CD14-positive monocyte (primary cell): ENCODE measurements at places on chromosomes 11 and 22.

GRCh38 chr11:13287036-13287435 is 9.4 kb downstream of the BMAL1 start:
- peak; percentile 69 for DNase-seq

DNA sequence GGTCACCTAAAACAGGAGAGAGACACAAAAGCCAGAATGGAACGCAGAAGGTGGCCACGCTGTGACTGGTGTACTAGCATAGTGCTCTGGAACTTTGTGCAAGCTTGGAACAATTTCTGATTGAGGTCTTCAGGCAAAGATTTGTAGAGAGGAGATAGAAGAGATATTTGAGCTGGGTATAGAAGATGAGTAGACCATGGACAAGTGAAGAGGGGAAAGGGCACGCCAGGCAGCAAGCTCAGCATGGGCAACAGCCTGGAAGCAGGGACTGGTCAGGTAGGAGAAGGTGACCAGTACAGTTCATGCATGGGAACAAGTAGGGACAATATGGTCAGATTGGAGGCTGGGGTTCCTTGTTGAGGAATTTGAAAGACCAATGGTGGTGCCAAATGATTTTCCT is 24.4 kb downstream of the MYO18B start:
- DNase-seq, result no peak

DNA sequence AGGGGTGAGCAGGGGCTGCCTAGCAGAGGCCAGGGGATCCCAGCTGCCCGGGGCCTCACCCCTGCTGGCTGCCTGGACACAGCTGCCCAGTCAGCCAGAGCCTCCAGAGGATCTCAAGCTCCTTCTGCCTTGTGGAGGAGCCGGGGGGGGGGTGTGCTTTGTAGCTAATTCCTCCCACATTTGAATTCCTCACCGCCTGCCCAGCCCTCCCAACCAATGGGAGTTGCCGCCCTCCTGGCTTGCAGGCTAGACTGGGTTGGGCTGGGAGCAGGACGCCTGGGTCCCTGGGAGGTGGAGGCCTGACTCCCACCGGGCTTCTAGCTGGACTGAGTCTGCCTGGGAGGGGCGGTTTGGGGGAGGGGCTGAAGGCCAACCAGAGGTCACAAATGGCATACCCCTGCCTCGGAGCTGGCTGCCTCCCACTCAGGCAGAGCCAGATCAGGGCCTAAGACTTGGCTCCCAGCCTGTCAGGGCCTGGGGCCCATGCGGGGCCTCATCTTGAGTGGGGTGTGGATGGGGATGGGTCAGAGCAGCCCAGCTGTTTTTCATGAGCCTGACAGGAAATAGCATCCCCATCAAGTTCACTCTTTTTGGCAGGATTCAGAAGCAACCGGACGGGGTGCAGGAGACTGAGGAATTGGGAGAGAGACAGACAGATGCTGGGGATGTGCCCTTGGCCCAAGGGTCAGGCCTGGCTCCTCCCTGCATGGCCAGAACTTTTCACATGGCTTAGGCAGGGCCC is 29.2 kb upstream of the PDE2A start:
- no peak for DNase-seq

GRCh38 chr11:111846063-111846462 is 25.3 kb downstream of the ALG9 start:
- DNase-seq, result peak; percentile 17

- no peak for DNase-seq
Measured at GRCh38 chr11:14364322-14364721, 5.3 kb upstream of the RRAS2 start.

GRCh38 chr22:37139762-37140161 is 10.0 kb downstream of the IL2RB start:
- DNase-seq, result no peak

DNA sequence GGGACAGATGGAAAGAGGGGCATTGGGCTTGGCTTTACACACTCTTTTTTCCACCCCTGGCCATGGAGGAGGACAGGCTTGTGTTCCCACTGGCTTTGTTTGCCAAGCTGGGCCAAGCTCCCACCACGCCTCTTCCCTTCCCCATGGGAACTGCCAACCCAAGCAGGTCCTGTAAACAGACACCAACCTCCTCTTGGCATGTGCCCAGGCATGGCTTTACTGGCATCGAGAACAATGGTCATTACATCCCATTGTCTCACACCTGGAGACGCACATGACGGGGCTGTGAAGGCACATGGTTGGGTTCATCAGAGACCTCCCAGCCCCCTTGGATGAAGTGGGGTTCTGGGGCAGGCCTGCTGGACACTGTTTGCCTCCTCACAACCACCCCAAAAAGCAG is 11.7 kb downstream of the SEC14L3 start:
- DNase-seq, result no peak

GRCh38 chr22:25366876-25367466 is 147.5 kb downstream of the CRYBB2 start:
- no peak for DNase-seq

GRCh38 chr11:76704171-76704948 is 33.8 kb upstream of the LRRC32 start:
- DNase-seq, result no peak

GRCh38 chr22:48083502-48083901 is 1321.1 kb downstream of the TBC1D22A start:
- no peak for DNase-seq

DNA sequence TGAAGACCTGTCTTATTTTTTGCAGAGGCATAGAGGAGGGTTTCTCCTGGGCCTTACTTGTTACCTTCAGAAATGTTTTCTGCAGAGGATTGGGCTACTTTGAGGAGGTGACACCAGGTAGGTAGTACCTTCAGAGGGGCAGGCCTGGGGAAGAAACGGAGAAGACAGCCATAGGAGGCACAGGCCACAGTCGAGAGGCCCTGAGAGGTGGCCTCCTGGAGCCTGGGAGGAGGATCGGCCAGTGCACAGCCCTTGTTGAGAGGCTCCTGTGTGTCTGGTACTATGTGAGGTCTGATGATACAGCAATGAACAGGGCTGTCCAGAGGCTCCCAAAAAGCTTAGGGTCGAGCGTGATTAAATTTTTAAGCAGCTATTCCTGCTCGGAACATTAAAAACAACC is 11.5 kb downstream of the GTPBP1 start:
- DNase-seq, result no peak

- no peak for DNase-seq
Measured at GRCh38 chr22:30531651-30532608, 14.6 kb downstream of the SEC14L6 start.

GRCh38 chr11:118476676-118477075 is 40.4 kb downstream of the KMT2A start:
- no peak for DNase-seq

DNA sequence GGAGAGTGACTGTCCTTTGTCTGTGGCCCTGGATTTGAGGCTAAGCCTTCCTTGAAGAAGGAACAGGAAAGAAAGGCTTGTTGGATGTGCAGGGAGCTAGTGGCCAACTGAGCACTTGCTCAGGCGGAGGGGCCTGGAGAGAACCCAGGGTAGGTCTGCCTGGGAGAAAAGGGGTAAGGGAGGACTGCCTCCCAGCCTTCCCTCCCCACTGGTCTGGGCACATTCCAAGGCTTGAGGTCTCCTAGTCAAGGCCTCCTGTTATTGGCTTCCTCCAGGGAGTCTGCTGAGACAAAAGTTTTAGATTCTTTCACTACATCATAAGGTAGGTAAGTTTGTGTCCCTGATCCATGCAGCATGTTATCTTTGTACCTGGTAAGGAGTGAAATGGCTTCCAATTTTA is 15.2 kb downstream of the KCNQ1OT1 start:
- no peak for DNase-seq

DNA sequence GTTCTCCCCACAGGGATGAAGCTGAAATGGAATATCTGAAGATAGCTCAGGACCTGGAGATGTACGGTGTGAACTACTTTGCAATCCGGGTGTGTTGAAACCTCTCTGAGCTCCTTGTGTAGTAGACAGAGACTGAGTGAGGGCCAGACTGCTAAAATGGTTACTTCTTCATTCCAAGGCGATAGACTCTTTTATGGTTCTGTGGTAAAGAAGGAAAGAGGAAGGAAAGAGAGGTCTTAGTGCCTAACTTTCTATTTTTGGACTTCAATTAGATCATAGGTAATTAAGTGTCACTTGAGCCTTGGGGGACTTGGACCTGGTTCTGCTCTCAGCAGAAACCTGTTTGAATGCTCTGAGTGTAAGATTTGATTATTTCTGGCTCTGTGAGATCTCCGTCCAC is 54.7 kb downstream of the NF2 start:
- peak; percentile 69 for DNase-seq

- no peak for DNase-seq
Measured at GRCh38 chr11:130979386-130979972, 63.2 kb upstream of the SNX19 start.

DNA sequence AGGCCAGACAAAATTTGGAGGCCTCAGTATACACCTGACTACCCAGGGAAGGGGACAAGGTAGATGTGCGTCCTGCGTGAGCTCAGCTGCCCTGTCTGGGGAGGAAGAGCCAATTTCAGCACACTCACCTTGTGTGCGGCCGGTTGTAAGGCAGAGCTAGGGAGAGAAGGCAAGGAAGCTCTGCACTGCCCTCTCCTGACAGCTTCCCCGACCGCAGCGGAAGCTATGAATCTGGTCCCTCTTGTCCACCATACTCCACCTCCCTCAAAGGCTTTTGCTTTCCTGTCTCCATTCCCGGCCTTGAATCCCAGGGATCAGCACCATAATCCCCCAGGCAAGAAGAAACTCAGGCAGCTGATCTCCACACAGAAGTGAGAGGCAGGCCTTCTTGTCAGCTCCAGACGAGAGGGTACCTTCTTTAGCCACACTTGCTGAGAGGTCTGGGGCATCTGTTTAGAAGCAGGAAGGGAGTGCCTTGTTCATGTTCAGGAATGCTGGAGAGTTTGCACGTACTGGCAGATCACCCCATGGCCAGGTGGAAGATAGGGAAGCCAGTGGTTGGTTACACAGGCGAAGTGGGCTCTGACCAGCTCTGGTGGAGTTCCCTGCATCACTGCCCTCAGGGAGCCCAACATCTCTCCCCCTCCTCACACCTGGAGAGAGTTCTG is 62.5 kb downstream of the FEZ1 start:
- no peak for DNase-seq

DNA sequence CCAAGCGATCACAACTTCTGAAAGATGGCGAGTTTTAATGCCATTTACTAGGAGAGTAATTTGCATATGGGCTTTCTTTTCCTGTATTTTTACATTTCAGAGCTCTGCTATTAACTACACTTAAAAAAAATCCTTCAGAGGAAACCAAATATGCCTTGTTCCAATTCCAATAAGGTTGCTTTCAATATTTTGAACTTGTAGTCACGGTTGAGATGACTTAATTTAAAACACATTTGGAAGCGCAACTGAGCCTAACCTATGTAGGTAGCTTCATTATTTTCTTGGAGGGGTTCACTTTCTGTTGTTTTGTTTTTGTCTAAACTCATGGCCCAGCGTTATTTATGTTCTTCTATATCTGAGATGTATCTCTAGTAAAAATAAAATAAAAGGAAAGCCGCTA is 93.4 kb downstream of the BLID start:
- no peak for DNase-seq

GRCh38 chr11:64711956-64712362 is 11.0 kb downstream of the NRXN2 start:
- DNase-seq, result no peak

DNA sequence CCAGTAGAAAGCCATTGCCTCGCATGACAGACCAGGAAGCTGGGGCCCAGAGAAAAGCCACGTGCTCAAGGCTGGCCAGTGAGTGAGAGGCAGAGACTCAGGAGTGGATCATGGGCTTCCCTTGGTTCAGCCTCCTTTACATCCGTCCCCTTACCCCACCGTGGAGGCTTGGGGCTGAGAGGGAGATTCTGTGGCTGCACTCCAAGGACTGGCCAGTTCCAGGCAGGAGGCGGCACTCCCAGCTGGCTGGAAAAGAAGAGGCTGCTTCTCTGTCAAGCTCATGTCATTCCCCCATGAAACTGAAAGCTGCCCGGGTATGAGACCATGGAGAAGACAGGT is 6.6 kb upstream of the ASCL2 start:
- DNase-seq, result no peak

DNA sequence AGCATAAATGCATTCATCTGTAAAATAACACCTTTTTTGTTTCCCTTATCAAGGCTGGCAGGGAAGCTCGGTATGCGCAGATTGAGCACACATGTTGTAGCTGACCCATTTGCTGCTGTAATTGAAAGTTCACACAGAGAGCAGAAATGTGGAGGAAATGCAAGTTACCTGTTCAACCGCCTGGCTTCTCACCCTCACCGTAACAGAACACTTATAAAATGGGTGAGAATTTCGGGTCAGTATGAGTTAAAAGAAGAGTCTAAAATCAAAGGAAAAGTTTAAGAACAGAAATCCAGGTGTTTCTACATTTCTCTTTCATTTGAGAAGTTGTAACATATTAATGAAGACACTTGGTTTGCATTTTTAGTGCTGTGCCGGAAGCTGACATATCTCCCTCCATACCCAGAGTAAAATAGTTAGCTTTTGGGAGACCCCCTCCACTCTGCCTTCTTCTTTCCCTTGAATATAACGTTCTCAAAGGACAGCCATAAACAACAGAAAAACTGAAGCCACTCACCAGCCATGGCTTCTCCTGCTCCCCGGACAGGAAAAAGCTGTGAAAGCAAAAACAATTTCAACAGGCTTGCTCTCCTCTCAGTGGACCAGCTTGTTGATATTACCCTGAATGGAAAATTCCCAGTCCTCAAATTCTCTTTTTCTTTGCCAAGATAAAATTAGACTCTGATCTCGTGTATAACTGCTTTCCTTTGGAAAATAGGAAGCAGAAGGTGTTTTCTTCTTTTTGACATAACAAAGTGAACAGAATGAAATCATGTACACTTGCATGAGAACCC is at the start of gene CASP12:
TSS of gene CASP12 (minus strand) at position 570 of the 794 bp plus-strand sequence.
- DNase-seq, result no peak

- no peak for DNase-seq
Measured at GRCh38 chr11:10809373-10810160, 841 bp upstream of the EIF4G2 start.

- DNase-seq, result peak; percentile 50
Measured at GRCh38 chr11:76664578-76665061, 5.9 kb downstream of the LRRC32 start.

DNA sequence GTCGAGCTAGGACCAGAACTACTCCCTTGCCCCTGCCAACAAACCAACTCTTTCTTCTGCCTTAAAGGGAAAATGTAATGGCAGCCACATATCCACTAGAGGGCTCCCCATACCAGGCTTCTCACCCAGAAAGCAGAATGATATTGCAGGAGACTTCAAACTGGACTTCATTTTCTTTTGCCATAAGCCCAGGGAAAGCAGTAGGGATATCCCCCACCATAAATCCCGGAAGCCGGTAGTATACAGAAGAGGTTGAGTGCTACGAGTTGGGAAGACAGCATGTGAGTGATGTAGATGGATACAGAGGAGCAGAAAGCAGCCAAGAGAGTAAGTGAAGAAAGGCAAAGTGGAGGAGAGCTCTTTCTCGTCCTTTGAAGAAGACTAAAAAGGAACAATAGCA is 12.1 kb downstream of the PLAAT5 start:
- DNase-seq, result peak; percentile 69

DNA sequence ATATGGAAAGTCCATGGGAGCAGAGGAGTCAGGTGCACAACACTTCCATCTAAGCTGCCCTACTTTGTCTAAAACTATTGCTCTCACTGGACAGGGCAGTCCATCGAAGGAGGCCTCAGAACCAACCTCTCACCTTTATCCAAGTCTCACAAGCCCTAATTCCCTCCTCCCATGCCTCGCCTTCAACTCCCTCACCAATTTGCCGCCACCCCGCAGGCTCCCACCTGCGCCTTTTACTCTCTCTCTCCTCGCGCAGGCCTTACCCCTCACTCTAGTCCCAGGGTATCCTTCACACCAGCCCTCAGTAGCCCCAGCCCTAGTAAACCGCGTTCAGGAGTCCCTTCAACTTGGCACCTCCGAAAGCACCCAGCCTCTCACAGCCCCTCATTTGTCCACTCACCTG is 451 bp downstream of the FHIP1B start:
- no peak for DNase-seq
